Kidney epithelial cell (primary cell): ENCODE measurements at places on chromosomes 16 and 17. TPM values are rescaled to one million over a fixed set of nuclear protein-coding genes. Genes with fewer than 3 reads are reported as not detected.

The CLDN6 gene
- 319 and 359 TPM in 2 replicates for total RNA-seq

The KRTAP4-9 gene
- not detected in 2 replicates for total RNA-seq

The GDPD3 gene
- 0.14 and 0.50 TPM in 2 replicates for total RNA-seq

The KRTAP1-5 gene
- total RNA-seq: not detected in 2 replicates

DNA sequence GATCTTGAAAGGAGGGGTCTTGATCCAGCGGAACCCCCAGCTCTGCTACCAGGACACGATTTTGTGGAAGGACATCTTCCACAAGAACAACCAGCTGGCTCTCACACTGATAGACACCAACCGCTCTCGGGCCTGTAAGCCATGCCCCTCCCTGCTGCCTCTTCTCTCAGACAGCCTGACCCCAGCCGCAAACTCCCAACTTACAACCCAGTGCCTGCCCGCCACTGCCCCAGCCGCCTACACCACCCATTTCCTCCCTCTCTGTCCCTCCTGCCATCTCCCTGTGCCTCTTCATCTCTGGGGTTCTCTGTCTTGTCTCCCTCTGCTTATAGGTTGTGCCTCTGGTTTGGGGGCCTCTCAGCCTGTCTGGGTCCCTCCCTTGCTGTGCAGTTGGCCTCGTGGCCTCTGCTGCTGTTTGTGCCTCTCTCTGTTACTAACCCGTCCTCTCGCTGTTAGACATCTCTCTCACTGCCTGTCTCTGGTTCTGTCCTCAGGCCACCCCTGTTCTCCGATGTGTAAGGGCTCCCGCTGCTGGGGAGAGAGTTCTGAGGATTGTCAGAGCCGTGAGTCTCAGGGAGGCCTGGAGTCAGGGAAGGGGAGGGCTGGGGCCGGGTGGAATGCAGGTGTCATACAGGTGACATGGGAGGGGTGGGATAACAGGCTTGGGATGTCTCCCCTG lies 9.6 kb downstream of the ERBB2 start:
- no peak for DNase-seq

- no peak for DNase-seq
Observed at GRCh38 chr16:54962045-54962444, 31.4 kb downstream of the IRX5 start.

GRCh38 chr17:64247836-64248235 lies 15.2 kb downstream of the TEX2 start:
- no peak for DNase-seq
